ENCODE measurements at places on chromosomes 12 and 14. TPM values are rescaled to one million over a fixed set of nuclear protein-coding genes. Genes with fewer than 3 reads are reported as not detected.

The TBX5 gene
- not detected for total RNA-seq

The IRAK3 gene
- 0.47 TPM for total RNA-seq

The DEPDC4 gene
- 1.4 TPM for total RNA-seq

GRCh38 chr12:89544681-89545184, 18.9 kb upstream of the POC1B start:
- no peak for DNase-seq

The PRR4 gene
- 1.5 TPM for total RNA-seq

GRCh38 chr12:4974217-4974616, 64.5 kb downstream of the KCNA1 start:
- DNase-seq = no peak

GRCh38 chr14:67665868-67666267, 8.6 kb downstream of the VTI1B start:
- no peak for DNase-seq

GRCh38 chr12:65965358-65965757, 141.1 kb downstream of the HMGA2 start:
- no peak for DNase-seq

The SOAT2 gene
- total RNA-seq = 0.26 TPM

GRCh38 chr12:107094183-107094448, 767 bp upstream of the CRY1 start:
- DNase-seq = no peak

GRCh38 chr12:76549131-76549530, 10.4 kb downstream of the OSBPL8 start:
- DNase-seq = no peak

The ST8SIA1 gene
- 53.6 TPM for total RNA-seq

DNA sequence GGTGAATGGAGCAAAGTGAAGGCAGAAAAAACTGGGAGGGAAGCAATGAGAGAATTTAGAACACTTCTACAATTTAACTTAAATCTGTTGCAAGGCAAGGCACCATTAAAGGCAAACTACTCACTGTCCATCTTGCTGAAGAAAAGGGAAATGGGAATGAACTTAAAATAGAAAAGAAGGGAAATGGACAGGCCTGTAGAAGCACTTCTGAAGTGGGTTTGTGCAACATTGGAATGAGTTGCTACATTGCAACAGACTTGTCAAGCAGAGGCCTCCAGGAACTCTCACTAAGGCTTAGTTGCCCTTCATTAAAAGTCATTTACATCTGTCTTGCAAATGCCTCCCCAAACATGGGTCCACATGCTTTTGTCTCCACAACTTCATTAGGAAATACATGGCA, 13.7 kb upstream of the OR10AD1 start:
- no peak for DNase-seq

DNA sequence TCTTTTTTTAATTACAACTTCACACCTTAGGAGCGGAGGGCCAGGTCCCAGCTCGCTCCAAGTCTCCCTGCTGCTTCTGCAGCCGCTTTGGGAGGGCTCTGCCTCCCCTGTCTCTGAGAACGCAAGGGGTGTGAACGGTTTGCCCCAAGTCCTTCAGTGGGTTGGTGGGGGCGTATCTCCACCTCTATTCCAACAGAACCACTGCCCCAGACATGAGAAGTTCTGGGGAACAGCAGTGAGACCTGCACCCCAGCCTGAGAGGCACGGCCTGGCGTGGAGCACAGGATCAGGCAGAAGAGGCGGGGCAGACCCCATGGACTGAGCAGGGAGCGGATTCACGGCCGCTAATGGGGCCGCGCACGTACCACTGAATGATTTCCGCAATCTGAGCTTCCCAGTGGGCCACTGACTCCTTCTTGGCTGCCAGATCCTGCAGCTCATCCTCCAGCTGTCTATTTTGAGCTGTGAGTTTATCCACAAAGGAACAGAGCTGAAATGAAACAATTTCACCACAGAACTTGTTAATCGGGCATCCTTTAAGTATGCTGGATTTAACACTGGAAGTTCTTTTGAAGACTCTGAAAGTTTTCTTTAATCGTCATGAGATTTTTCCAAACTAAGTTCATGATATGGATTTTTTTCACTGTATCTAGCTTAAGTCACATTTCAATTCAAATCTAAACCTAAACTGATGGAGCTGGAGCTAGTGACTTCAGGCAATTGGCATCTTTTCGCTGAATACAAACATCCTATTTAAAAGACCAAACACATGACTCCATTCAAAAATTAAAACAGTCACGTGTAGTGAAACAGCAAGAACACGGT, 44.4 kb downstream of the AMN start:
- no peak for DNase-seq

DNA sequence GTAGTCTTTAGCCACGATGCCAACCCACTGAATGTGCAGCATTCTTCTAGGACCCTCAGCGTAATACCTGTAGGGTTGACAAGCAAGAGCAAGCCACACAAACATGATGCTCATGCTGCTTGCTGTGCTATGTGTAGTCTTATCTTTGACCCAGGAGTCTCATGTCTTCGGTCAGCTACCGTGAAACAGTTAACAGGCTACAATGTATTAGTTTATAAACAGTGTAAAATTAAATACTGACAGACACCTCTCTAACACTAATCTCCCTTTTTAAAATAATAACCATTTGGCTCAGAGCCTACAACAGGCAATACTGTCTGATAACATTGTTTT, 1.9 kb downstream of the EAPP start:
- no peak for DNase-seq

DNA sequence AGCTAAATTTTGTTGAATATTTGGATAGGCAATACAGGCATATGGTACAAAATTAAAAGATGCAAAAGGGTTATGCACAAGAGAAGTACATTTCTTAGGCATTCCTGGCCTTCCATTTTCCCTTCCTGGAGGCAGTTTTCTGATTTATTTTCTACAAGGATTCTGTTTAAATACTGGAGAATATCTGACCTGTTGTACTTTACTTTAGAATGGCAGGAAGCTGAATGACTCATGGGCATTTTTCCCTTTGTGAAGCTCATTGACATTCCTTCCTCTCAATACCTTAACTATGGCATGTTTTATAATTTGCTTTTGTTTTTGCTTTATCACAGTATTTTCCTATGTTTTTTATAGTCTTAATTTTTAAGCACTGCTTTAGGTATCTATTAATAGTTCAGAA, 62.7 kb downstream of the RCOR1 start:
- no peak for DNase-seq

The WSCD2 gene
- not detected for total RNA-seq

- peak; percentile 57 for DNase-seq
Measured at GRCh38 chr12:12349711-12350665, at the start of gene MANSC1. Gene MANSC1, minus strand, starts transcription at chr12:12350242. Its CDS starts 6,928 bp downstream, at chr12:12343314.

DNA sequence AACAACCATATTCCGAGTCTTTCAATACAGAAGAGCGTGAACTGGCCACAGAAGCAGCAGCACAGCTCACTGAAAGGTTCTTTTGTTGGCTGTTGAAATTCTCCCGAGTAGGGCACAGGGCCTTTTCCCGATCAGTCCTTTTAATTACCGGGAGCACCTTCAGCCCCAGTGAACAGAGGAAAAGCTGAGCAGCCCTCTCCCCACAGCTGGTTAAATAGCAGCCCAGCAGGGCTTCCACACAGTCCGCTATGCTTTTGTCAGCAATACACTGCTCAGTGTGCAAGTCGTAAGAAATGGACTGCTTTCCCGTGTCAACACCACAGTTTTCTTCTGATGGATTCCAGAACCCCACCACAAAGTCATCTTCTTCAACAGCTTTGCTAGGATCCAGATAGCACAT, 61.3 kb downstream of the DICER1 start:
- no peak for DNase-seq

GRCh38 chr12:118327391-118327790, 45.3 kb downstream of the TAOK3 start:
- DNase-seq = no peak

The KRT75 gene
- not detected for total RNA-seq

GRCh38 chr14:75380656-75381055, 47.2 kb upstream of the JDP2 start:
- no peak for DNase-seq

DNA sequence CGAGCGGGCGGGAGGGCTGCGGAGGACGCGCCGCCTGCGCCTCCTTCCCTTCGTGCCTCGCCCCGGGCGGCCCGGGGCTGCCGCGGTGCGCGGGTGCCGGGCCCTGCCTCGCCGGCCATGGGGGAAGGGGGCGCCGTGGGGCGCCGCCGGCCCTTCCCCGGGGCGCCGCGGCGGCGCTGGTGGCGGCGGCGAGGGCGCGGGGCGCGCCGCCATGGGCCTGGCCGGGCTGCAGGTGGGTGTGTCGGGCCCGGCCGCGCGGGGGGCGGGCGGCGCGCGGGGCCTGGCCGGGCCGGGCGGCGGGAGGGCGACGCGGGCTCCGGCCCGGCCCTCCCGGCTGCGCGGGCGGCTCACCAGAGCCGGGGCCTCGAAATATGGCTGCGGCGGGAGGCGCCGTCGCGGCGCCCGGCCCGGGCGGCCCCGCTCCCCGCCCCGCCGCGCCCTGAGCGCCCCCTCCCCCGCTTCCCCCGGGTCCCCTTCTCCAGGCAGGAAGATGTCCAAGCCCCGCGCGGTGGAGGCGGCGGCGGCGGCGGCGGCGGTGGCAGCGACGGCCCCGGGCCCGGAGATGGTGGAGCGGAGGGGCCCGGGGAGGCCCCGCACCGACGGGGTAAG, 5.1 kb downstream of the KMT5A start:
- DNase-seq = no peak

- no peak for DNase-seq
Measured at GRCh38 chr12:110176745-110177144, 52.6 kb downstream of the IFT81 start.

GRCh38 chr12:49946497-49946896, 4.0 kb upstream of the AQP2 start:
- DNase-seq = no peak

The BICDL1 gene
- total RNA-seq = 143 TPM

The NOP9 gene
- total RNA-seq = 23.1 TPM

GRCh38 chr14:105047283-105048016, 17.8 kb downstream of the GPR132 start:
- DNase-seq = no peak

The MYO1H gene
- total RNA-seq = not detected

GRCh38 chr14:44640416-44640815, 133.3 kb upstream of the FSCB start:
- no peak for DNase-seq

The SFSWAP gene
- 95.7 TPM for total RNA-seq

The PZP gene
- not detected for total RNA-seq

The PRH2 gene
- not detected for total RNA-seq

- DNase-seq = no peak
Measured at GRCh38 chr14:96272777-96273473, 16.9 kb downstream of the BDKRB1 start.

The ISM2 gene
- total RNA-seq = not detected

The HOXC5 gene
- total RNA-seq = not detected

DNA sequence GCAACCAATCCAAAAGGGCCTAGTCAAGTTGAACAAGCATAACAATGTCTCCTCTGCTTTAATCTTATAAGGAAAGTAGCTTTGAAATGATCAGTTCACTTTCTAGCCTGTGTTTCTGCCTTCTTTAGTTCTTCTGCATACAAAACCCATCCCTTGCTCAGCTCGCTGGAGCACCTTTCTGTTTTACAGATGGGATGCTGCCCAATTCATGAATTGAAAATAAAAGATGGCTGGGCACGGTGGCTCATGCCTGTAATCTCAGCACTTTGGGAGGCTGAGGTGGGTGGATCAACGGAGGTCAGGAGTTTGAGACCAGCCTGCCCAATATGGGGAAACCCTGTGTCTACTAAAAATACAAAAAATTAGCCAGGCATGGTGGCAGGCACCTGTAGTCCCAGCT, 4.5 kb upstream of the RFC5 start:
- DNase-seq = no peak

DNA sequence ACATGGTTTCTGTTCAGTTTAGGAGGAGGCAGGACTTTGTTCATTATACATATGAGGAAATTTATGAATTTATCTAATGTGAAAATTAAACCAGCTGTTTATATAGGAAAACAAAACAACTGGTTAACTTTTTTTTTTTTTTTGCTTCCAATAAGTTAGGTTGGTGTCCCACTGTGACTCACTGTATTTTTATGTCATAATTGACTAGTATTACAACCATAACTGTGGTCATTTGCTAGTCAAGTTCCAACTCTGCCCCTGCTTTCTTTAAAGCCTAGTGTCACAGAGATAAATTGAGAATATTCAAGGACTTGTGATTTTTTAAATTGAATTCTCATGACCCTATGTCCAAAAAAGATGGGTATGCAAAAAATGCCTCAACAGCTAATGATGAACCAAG, 227.7 kb downstream of the BCAT1 start:
- no peak for DNase-seq

DNA sequence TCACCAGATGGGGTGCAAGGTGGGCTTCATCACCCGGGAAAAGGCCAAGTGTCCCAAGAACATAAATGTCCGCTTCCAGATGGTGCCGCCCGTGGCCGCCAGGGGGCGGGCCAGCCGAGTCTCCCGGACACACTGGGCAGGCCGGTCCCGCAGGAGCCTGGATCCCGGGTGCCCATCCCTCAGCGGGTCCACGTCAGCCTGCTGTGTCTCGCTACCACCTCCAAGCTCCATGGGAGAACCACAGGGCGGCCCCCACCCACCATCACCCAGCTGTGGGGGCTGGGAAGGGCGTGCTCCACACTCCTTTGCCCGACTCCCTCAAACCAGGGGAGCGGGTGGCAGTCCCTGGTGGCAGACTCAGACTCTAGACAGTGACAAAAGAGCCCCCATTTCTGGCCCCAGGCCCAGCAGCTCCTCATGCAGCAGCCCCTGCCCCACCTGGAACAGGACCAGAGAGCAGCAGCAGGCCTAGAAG, 22.0 kb upstream of the NUDT14 start:
- DNase-seq = peak; percentile 56

- DNase-seq = peak; percentile 65
Measured at GRCh38 chr12:752695-753610, 574 bp downstream of the WNK1 start.

The KRT5 gene
- not detected for total RNA-seq

GRCh38 chr14:78788467-78789360, 618.5 kb downstream of the NRXN3 start:
- no peak for DNase-seq

DNA sequence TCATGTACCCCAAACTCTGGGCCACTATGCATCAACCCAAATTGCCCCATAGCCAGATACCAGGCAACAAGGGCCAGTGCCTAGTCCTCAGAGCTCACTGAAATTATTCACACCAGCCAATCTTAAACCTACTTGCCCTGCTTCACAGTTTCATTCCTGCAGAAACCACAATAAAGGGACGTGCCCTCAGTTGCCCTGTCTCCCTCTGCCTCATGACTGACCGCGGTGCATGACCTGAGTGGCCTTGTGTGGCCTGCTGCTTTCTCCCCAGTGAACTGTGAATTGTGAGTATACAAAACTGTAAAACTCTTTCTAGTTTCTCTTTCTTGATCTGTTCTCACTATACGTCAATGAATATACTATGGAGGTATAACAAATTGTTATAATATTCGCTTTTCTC, 490.9 kb upstream of the MIS18BP1 start:
- no peak for DNase-seq

- DNase-seq = no peak
Measured at GRCh38 chr14:103688906-103689902, 26.0 kb downstream of the XRCC3 start.

DNA sequence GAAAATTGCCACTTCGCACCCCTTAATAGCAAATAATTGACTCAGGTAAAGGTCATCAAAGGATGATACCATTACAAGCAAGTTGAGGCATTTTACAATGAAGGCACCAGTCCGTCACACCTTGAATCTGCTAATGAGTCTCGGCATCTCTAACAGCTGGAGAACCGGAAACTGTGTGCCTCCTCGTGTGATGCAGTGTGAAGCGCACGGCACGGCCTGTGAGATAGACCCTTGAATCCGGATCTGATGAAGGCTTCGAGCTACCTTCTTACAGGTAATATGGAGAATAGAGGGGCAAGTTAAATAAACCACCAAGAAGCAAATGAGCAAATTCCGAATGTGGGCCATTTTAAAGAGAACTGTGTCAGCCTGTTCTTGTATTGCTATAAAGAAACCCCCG, 19.8 kb upstream of the TUBA1A start:
- DNase-seq = no peak

The TCTN2 gene
- total RNA-seq = 8.1 TPM
